ENCODE measurements at places on chromosomes 11 and 22. TPM values are rescaled to one million over a fixed set of nuclear protein-coding genes. Genes with fewer than 3 reads are reported as not detected.

- no peak for DNase-seq
Measured at GRCh38 chr11:50077526-50077925, 44.9 kb downstream of the OR4C45 start.

DNA sequence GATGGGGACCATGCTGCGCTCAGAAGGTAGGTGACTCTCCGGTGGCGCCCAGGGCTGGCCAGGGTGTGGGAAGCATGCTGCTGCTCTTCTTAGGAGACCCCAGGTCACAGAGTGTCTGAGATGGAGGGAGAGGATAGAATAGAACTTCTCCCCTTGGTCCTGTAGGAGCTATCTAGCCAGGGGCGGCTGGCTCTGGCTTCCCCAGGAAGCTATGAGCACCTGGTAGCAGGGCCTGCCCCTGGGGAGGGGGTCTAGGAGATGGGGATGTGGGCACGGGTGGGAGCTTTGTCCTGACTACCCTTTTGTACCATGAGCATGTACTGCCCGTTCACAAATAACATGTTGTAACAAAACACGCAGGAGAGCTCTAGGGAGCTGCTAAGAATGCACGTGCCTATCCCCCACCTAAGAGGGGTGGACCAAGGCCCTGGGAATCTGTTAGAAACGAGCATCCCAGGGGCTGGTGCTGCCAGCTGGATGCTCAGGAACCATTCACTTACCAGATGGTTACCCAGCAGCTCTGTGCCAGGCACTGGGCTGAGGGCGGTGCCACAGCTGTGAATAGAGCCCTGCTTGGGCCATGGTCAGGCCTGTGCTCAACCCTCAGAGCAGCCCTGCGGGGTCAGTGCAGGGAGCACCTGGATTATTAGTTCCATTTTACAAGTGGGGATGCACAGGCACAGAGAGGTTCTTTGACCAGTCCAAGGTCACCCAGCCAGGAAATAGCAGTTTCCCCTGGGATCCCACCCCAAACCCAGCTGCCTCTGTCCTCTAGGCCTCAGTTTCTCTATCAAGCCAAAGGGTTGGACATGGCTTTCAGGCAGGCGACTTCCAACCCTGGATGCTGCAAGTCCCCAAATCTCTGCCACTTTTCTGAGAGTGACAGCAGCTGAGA is 2.2 kb downstream of the SLC39A13 start:
- no peak for DNase-seq

DNA sequence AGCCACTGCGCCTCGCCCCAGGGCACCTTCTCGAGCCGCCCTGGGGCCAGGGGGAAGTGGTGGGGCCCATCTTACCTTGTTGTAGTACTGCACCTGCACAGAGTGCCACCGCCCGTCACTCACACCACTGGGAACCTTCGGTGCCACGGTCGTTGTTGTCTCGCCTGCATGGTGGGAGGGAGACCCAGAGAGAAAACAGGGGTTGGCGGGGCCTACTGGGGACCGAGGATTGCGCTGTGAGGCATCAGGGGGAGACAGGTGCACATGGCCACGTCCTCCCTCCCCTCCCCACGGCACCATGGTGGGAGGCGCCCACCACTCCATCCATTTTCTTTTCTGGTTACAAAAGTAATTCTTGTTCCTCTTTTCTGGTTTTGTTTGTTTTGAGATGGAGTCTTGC is 97.8 kb downstream of the TRMU start:
- no peak for DNase-seq

- DNase-seq = no peak
Measured at GRCh38 chr11:45669956-45670355, 4.5 kb upstream of the CHST1 start.

DNA sequence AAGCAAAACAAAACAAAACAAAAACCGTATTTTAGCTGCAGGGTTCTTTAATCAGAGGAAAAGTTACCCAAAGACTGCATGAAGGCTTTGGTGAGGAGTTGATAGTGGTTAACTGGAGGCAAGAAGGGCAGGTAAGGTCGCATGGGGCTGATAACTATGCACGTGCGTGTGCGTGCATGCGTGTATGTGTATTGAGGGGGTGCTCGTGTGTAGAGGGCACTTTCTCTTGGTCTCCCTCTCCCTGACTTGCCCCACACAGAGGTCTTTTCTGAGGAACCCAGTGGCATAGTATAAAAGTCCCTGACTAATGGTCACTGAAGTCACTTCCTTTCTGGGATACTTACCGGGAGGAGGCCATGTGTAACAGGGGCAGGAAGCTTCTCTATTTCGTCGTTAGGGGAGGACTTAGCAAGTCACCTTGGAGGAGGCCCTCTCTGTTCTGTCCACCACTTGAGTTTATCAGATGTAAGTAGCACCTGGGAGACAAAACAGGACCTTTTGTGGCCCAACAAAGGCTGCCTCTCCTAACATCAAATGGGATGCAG is 20.1 kb upstream of the FCHSD2 start:
- DNase-seq = no peak

DNA sequence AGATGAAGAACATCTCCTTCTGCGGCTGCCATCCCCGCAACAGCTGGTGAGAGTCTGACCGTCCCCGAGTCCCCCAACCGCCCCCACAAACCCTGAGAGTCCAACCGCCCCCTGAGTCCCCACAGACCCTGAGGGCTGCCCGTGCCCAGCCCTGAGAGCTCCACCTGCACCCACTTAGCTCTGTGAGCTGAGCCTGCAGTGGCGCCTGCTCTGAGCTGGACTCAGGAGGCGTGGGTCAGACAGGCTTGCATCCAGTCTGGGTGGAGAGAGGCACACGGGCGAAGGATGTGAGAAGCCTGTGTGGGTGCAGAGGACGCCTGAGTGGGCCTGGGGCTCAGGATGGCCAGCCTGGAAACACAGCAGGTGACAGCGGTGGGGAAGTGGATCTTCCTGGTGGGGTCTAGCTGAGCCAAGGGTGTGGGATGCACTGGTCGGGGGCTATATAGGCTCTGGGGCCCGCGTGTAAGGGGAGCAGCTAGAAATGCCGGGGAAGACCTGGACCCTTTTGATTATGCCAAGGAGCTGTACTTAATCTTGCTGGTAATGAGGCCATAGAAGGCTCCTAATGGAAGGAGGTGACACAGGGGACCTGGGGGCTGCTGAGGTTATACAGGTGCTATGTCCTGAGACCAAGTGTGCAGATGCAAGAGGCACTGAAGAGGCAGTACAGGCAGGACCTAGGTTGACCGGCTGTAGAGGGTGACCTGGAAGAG is 6.5 kb downstream of the MAPK8IP2 start:
- DNase-seq = no peak

Gene DEFB108B
- not detected for total RNA-seq

Gene TRIM51
- total RNA-seq = not detected

Gene APOL3
- 46.6 TPM for total RNA-seq

Gene CHRDL2
- total RNA-seq = 1.7 TPM

Gene SEPTIN3
- total RNA-seq = 0.61 TPM

Measured in lung (tissue), 17 donors.